Activated CD4-positive, alpha-beta T cell treated with anti-CD3 and anti-CD28 coated beads, Interleukin-2, amount 50 U/mL, for 24 hours (primary cell): ENCODE measurements at places on chromosomes 2 and 18.

- no peak for DNase-seq
Measured at GRCh38 chr2:230053753-230054478, 14.8 kb downstream of the SLC16A14 start.

- DNase-seq: no peak
Measured at GRCh38 chr2:160169988-160170387, 30.1 kb downstream of the ITGB6 start.

- no peak for DNase-seq
Measured at GRCh38 chr2:63589148-63589958, 590 bp downstream of the MDH1 start.

GRCh38 chr2:142536492-142536891 is 341.0 kb upstream of the KYNU start:
- no peak for DNase-seq

DNA sequence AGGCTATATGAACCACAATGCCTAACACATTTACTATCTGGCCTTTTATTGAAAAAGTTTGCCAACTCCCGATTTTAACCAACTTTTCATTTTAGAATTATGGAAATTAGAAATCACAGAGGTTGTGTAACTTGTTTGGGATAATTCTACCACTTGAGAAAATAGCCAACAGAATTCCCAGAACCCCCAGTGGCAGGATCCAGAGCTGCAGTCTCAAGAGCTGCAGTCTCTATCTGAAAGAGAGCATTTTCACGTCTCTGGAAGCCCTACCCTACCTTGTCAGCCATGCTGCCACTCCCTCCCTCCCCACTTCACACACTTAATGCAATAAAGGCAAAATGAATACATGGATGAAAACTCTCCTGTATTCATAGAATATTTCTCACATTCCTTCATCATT is 23.4 kb upstream of the TSPYL6 start:
- no peak for DNase-seq

- DNase-seq: no peak
Measured at GRCh38 chr2:28534817-28535216, 39.0 kb downstream of the PLB1 start.

GRCh38 chr2:206260188-206261012 is 14.1 kb upstream of the ZDBF2 start:
- no peak for DNase-seq

DNA sequence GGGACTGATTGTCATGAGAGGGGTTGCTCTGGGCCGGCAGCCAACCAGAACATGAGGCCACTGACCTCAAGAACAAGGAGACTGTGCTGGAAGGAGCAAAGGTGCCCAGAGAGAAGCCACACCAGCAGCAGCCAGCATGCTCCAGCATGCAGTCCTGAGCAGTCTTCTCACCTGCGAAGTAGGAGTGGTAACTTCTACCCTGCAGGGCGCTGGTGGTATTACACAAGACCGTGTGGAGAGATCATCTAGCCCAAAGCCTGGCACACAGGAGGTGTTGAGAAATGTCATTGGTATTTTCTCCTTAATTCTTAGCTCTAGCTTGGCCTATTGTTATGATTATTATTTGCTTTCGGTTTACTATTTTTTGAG is 132.7 kb downstream of the TSN start:
- no peak for DNase-seq

DNA sequence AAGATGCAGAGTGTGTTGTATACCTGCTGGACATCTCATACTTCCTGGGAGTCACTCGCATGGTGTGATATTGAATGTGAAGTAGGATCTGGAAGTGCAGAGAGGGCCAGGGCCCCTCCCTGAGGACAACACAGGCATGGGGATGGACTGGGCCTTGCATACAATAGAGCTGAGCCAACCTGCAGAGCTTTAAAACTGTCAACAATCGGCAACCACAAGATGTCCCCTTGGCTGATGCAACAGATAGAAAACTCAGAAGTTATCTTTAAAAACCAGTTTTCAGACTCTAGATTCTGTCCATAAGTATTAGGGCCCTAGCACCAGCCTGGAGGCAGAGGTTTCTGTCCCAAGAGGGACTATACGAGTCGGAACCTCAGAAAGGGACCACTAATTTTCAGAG is 19.7 kb downstream of the EVA1A start:
- no peak for DNase-seq

- no peak for DNase-seq
Measured at GRCh38 chr2:58842501-58843155, 601.5 kb upstream of the FANCL start.

GRCh38 chr2:20428717-20429490 is 18.0 kb upstream of the RHOB start:
- DNase-seq: no peak

GRCh38 chr18:79512461-79513380 is 117.0 kb downstream of the NFATC1 start:
- DNase-seq: no peak

- DNase-seq: no peak
Measured at GRCh38 chr2:213451542-213452239, 167.4 kb downstream of the SPAG16 start.

DNA sequence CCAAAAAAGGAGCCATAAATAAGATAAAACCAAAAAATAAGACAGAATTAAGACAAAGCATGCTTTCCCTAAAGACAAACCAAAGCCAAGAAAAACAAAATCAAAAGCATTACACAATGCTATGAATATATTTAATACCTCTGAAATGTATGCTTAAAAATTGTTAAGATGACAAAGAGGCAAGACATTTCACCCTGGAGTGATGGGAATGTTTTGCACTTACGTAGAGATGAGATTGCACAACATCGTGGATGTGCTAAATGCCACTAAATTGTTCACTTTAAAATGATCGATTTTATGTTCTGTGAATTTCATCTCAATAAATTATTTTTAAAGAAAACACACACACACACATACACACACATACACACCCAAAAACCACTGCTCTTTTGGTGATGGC is 386.6 kb upstream of the KLHL29 start:
- no peak for DNase-seq

DNA sequence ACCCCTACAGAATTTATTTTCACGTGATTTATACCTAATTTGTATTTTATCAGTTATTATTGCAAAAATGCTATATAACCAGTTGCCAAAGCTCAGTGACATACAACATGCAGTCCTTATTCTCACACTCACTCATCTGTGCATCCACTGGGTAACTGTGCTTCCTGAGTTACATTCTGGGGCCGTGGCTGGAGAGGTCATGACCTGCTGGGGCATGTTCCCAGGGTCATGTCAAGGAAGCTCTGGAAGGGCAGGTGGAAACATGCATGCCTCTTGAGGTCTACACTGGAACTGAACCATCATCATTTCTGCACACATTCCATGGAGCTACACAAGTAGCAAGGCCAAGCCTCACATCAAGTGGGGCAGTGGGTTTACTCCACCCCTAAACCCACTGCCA is 715.5 kb downstream of the CNTNAP5 start:
- DNase-seq: no peak

- no peak for DNase-seq
Measured at GRCh38 chr18:29083545-29083944, 906.6 kb upstream of the CDH2 start.

- DNase-seq: no peak
Measured at GRCh38 chr2:177989029-177989885, 83.3 kb downstream of the PDE11A start.

DNA sequence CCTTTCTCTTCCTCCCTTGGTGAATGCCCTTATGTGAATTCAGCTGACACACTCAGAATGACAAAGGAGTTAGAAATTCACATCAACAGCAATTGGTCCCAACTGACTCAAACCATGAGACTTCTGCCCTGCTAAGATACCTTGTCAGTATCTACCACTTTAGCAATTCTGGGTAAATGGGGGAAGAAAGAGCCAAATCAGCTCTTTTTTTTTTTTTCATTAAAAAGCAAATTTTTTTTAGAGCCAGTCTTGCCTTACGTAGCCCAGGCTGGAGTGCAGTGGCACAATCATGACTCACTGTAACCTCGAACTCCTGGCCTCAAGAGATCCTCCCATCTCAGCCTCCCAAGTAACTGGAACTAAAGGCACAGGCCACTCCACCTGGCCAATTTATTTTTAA is 1.7 kb upstream of the PPP4R1 start:
- no peak for DNase-seq

DNA sequence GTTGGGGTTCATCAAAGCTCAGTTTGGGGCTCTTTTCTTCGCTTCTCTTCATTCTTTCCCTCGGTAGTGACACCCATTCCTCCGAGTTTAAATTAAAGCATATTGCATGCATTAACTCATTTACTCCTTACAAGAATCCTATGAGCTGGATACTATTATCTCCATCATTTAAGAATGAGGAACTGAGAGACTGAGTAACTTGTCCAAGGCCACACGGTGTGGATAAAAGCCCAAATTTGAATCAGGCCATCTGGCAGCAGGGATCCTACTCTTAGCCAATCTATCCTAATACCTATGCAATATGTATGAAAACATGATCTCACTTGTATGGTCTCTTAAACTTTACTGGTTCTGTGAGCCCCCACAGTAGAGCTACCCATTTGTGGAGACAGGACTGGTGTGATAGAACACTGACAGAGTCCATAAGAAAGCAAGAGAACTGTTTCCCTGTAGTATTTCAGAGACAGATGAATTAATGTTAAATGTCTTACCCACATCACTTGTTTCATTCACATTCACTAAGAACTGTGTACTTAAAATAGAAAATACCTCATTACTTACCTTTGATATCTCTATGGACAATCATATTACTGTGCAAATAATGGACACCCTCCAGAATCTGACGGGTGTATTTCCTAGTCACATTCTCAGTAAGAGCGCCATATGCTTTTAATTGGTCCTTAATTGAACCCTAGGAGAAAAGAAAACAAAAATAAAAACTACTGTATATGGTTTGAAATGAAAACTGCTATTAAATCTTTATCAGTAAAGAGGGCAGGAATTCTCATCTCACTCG is 20.4 kb upstream of the ERCC3 start:
- DNase-seq: no peak

DNA sequence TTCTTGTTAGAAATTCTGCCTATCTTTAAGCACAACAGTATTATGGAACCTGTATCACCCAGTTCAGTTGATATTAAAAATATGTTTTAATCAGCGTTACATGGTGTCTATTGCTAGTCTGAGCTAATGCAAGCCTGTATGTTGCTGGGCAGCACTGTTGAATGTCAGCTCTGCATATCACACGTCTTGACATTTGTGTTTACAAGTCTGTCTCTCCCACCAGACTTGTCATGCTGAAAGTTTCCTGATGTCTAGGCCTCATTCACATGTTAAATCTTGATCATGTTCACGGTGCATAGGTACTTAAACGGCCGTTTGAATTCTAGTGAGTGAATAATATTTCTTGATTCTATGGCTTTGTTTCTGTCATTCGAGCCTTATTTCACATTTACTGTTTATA is 385.0 kb downstream of the SOCS6 start:
- DNase-seq: no peak
